Kidney (tissue), 22 donors: ENCODE measurements at places on chromosomes 1 and 21.

- no peak for DNase-seq
Observed at GRCh38 chr1:148315071-148315811, 163.2 kb upstream of the NBPF11 start.

DNA sequence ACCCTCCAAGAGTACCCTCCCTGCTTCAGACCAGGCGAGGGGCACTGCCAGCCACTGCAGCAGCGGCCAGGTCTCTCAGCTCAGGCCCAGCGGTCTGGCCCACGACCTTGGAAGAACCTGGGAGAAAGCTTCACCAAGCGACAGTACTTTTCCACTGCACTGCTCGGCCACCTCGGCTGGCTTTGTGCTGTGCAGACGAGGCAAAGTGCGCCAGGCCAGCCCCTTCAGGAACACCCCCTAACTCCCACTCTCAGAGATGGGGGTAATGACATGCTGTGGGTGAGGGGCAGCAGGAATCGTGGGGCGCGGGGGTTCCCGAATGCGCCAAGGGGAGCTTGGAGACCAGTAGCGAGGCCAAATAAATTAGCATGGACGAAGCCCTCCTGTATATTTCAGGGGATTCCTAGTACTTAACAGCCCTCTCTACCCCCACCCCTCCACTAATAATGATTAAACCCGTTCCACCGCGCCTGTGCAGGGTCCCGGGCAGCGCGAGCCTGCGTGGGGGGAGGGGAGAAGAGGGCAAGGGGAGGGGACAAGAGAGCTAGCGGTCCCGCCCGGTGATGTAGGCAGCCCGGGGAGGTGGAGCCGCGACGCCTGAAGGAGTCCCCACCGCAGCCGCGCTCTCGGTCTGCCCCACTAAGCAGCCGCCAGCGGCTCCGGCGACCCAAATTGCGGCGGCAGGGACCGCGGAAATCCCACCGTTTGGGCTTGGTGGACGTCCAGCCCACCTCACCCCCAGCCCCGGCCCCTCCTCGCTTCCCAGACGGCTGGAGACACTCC, at the start of gene FAM43B:
TSS of gene FAM43B (plus strand) at position 629 of the 783 bp plus-strand sequence. CDS start 401 bp downstream, outside the sequence.
- DNase-seq = peak; percentile 94

DNA sequence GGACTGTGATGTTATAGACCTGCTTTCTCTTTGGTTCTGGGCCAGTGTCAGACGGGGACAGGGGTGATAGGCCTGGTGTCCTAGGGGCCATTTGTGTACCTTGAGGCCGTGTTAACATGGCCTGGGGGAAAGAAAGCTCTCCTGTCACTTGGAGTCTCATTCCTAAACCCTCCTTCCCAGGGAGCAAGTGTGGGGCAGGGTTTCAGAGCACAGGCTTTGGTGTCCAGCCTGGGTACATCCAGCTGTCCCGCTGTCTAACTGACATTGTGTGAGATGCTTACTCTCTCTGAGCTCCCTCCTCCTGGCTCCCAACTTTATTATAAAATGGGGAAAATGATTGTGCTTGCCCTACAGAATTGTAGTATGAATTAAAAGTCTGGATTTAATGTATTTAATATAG, 32.6 kb upstream of the EPHA8 start:
- no peak for DNase-seq

GRCh38 chr1:77238462-77238861, 19.2 kb upstream of the PIGK start:
- no peak for DNase-seq

- peak; percentile 28 for DNase-seq
Observed at GRCh38 chr1:150151291-150152181, 1.8 kb downstream of the PLEKHO1 start.

DNA sequence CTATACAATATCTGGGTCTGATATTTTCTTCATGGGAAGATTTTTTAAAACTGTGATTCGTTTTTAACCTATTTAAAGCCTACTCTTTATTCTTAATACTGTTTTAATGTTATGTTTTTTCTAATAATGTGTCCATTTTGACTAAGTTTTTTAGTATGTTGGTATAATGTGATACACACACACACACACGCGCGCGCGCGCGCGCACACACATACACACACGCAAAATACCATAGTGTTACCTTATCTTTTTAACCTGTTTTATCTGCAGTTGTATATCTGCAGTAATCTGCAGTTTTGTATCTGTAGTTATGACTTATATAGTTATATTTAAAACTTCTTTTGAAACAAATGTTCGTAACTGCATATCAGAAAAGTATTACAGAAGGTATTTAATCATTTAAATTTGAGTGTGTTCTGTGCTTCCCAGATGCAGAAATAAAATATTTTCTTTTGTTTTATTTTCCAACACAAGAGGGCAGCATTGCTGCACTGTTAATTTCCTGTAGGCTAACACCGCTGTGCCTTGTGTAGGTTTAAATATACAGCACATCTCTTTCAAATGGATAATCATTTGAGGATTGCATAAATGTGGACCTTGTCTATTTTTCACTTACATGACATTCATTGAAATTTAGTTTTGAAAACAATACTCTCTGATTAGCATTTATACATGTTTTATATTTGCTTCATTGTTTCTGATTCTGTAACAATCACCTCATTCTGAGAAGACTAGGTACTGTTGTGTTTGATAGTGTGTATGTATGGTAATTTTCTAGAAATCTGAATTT, 166.1 kb downstream of the PDE4B start:
- peak; percentile 81 for DNase-seq

- DNase-seq = no peak
Observed at GRCh38 chr1:110239441-110240430, 29.6 kb downstream of the KCNC4 start.

- DNase-seq = no peak
Observed at GRCh38 chr1:1013922-1014648, 788 bp downstream of the ISG15 start.

DNA sequence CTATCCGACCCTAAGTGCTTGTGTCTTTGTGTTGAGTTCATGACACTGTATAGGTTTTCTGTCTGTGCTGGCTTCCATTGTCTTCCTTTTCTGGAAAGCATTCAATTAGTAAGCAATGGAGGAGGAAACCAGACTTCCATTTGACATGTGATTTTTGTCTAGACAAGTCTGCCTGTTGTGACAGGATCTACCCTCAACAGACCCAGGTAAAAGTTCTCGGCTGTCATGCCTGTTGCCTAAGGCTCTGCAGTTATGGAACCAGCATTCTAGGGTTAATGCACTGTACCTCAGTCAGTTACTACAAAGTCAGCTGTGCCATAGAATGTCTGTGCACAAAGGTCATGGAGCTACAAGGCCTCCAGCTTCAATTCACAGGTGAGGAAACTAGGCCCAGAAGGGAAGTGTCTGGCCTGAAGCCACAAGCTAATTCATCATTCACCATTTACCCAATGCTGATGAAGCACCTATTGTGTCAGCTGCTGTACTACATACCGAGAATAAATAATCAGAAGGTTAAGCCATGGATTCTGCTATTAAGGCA, 72.3 kb downstream of the PLPP3 start:
- no peak for DNase-seq
